ENCODE measurements at places on chromosomes 1 and 21. TPM values are rescaled to one million over a fixed set of nuclear protein-coding genes. Genes with fewer than 3 reads are reported as not detected.

The C1orf105 gene
- not detected for total RNA-seq

The RNF220 gene
- 133 TPM for total RNA-seq

The MYBPH gene
- total RNA-seq = not detected

The NBPF10 gene
- 0.66 TPM for total RNA-seq

The TRIM62 gene
- total RNA-seq = 9.0 TPM

The ADAMTSL4 gene
- total RNA-seq = 66.5 TPM

The LENEP gene
- total RNA-seq = not detected

The COL11A1 gene
- total RNA-seq = not detected

The KRTAP12-2 gene
- total RNA-seq = not detected

The IL20 gene
- total RNA-seq = not detected

The RIMS3 gene
- total RNA-seq = 7.2 TPM

The BSND gene
- not detected for total RNA-seq
